Hematopoietic multipotent progenitor cell treated with erythropoietin and hydrocortisone succinate and interleukin-3 and kit ligand, for 4 days (in vitro differentiated cells): ENCODE measurements at places on chromosomes 4 and X.
A peak's percentile ranks its signal among the peaks of the same experiment; 100 is the strongest.

GRCh38 chrX:13535376-13536165 lies 33.8 kb upstream of the EGFL6 start:
- DNase-seq = peak; percentile 47

DNA sequence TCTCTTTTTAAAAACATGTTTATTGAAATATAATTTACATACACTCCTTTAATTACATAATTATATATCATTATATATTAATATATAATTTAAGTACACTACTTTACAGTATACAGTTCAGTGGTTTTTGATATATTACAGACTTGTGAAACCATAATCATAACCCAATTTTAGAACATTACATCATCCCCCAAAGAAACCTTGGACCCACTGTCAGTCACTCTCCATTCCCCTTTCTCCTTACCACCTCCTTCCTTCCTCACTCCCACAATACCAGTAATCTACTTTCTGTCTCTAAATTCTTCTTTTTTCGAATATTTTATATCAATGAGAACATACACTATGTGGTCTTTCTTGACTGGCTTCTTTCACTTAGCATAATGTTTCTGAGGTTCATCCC lies 17.9 kb upstream of the EXOSC9 start:
- no peak for DNase-seq

DNA sequence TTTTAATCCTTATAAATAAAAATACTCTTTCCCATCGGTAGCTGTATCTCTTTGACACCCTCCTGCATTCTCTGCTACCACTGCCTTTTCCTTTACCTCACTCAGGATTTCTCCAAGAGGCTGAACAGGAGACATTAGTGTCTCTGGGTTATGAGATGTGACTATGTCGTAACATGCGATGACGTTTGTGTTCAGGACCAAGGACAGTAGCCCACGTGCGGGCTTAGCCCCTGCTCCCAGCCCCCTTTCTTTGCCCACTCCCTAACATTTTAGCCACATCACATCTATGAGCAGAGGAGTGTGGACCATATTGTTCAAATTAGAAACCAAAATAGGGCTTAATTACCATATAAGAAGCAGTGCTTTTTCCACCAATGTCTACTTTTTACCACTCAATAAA lies 369.3 kb downstream of the FBXW7 start:
- peak; percentile 37 for DNase-seq

DNA sequence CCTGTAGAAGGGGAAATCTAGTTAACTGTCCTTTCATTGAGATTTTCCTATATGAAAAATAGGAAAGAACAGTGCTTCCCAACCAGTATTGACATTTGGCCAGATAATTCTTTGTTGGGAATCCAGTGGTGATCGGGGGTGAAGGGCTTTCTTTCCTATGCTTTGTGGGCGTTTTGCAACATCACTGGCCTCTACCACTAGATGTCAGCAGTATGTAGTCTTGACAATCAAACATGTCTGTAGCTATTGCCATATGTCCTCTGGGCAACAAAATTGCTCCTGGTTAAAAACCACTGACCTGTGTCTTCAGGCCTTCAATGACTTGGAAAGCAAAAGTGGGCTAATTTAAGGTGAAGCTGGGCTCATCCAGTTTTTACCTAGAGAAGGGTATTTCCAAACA lies 658.5 kb downstream of the DACH2 start:
- DNase-seq = peak; percentile 37

DNA sequence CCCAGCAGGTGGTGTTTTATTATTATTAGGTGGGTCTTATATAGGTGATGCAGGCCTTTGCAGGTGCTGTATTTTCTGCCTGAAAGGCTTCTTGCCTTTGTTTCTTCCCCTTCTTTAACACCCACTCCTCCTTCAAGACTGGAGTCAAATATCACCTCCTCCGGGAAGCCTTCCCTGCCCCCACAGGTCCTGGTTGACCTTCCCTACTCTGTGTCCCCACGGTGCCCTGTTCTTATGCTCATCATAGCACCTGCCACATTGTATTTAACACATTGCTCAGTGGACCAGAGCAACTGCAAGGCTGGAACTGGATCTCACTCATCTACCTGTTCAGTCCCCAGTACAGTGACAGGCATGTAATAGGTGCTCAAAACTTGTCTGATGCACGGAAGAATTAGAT lies 39.8 kb upstream of the LGI2 start:
- no peak for DNase-seq

DNA sequence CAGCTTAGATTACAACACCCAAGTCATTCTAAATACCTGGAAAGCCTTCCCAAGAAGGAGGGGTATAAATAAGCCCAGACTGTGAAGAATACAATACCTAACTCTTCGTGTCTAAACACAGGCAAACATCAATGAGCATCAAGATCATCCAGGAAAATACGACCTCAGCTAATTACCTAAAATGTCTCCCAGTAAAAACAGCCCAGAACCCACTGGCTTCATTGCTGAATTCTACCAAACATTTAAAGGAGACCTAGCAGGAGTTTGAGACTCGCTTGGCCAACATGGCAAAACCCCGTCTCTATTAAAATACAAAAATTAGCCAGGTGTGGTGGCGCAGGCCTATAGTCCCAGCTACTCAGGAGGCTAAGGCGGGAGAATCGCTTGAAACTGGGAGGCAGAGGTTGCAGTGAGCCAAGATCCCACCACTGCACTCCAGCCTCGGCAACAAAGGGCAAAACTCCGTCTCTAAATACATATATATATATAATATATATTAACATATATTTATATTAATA lies 19.1 kb upstream of the HSFX4 start:
- peak; percentile 27 for DNase-seq

GRCh38 chrX:149699761-149700160 lies 12.1 kb upstream of the MAGEA11 start:
- peak; percentile 36 for DNase-seq

GRCh38 chr4:88012647-88013046 lies 5.2 kb downstream of the PKD2 start:
- peak; percentile 88 for DNase-seq
